ENCODE measurements at places on chromosomes 3 and 15.

GRCh38 chr15:82554351-82554750, 14.1 kb upstream of the RPS17 start:
- no peaks in the 10 kb centered on the region for H3K4me1 ChIP-seq
- no peaks in the 10 kb centered on the region for H3K36me3 ChIP-seq
- peaks cover 18% of the 10 kb centered on the region for H3K27me3 ChIP-seq
- DNase-seq, result no peak

GRCh38 chr3:169604118-169604517, 59.4 kb downstream of the MECOM start:
- no peak for DNase-seq
- no peaks in the 10 kb centered on the region for H3K27me3 ChIP-seq
- H3K4me3 ChIP-seq, result no peak overlapping the region
- H3K36me3 ChIP-seq, result no peaks in the 10 kb centered on the region
- no peak overlapping the region for H3K27ac ChIP-seq
- H3K4me1 ChIP-seq, result no peaks in the 10 kb centered on the region

GRCh38 chr15:67917037-67917436, 77.2 kb upstream of the RNU6-1 start:
- no peaks in the 10 kb centered on the region for H3K27me3 ChIP-seq
- no peak overlapping the region for H3K4me3 ChIP-seq
- H3K4me1 ChIP-seq, result no peaks in the 10 kb centered on the region

GRCh38 chr3:99523431-99524127, 114.8 kb upstream of the COL8A1 start:
- H3K4me3 ChIP-seq, result no peak overlapping the region
- no peak for DNase-seq
- H3K27ac ChIP-seq, result no peak overlapping the region
- no peaks in the 10 kb centered on the region for H3K36me3 ChIP-seq

- DNase-seq, result no peak
- H3K27me3 ChIP-seq, result no peaks in the 10 kb centered on the region
- H3K4me1 ChIP-seq, result peaks cover 5% of the 10 kb centered on the region
- no peaks in the 10 kb centered on the region for H3K36me3 ChIP-seq
These were observed 11.3 kb upstream of the MANF start for GRCh38 chr3:51373658-51374421.

- no peaks in the 10 kb centered on the region for H3K27me3 ChIP-seq
- no peak for DNase-seq
- H3K27ac ChIP-seq, result no peak overlapping the region
- H3K36me3 ChIP-seq, result no peaks in the 10 kb centered on the region
These were observed 513.4 kb downstream of the SHQ1 start for GRCh38 chr3:72334681-72335457.

DNA sequence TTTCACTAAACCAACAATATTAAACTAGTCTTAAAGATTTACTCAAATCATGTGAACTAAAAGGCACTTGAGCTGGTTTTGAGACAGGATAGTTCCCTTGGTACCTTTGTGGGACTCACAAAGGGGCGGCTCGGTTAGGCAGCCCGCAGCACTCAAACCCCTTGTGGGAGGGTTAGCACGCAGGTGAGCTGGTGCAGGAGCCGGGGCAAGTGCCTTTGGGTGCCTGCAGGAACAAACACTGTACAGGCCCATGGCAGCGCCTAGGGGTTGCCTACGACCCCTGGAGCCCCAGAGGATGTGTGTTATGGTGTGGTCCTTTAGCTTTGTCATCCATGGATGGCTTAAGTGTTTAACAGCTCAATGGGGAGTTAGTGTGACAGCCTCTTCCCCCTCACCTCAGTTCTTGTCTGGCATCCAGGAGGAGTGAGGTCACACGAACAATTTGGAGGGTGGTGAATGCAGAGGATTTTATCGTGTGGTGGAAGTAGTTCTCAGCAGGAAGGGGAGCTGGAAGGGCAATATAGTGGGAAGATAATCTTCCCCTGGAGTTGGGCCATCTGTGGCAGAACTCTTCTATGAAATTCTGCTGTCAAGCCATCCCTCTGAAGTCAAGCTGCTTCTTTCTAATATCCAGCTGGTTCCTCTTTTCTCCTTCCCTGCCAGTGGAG, 470.9 kb downstream of the RBMS3 start:
- H3K4me3 ChIP-seq, result no peak overlapping the region
- no peak for DNase-seq
- H3K4me1 ChIP-seq, result no peaks in the 10 kb centered on the region

DNA sequence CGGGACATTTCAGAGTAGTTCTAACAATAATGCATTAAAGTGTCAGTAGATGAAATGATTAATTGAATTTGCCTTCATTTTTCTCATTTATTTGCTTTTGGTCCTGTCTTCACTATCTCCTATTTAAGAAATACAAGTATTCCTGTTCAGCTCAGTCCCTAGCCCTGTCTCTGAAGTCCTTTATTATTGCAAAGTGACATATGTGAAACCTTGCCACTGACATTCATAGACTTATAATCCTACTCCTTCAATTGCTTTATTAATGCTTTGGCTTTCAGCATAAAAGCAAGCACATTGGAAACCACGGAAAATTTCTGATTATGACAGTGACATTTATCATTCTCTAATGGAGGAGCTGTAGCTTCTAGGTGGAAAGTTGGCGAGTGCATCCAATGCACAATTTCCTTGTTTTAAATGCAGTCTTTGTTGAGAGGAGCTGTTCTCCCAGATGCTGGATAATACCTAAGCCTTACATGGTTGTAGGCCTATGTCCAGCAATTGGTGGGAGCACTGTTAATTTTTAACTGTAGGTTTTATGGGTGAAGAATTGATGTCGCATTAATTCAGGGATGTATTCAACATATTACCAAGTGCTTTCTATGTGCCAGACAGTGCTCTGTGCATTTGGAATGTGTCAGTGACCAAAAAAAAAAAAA, 337.8 kb downstream of the FEZF2 start:
- H3K27ac ChIP-seq, result no peak overlapping the region
- H3K36me3 ChIP-seq, result no peaks in the 10 kb centered on the region
- DNase-seq, result no peak
- H3K4me1 ChIP-seq, result no peaks in the 10 kb centered on the region
- H3K4me3 ChIP-seq, result no peak overlapping the region

DNA sequence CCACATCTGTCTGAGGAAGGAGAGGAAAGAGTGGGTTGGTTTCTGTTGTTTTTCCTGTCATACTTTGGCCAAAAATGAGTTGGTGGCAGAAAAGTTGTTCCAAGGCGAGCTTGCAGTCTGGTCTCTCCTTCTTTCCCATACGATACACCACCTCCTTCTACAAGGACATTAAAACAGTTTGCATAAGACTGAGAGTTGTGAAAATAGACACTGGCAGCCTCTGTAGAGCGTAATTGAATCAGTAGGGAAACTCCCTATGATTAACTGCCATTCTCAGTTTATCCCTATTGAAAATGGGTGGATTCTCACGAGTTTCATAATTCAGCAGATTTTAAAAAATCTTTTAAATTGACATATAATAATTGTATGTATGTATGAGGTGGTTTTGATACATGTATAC, 3.7 kb upstream of the LSG1 start:
- no peak overlapping the region for H3K4me3 ChIP-seq
- no peaks in the 10 kb centered on the region for H3K36me3 ChIP-seq
- no peaks in the 10 kb centered on the region for H3K27me3 ChIP-seq
- DNase-seq, result no peak

DNA sequence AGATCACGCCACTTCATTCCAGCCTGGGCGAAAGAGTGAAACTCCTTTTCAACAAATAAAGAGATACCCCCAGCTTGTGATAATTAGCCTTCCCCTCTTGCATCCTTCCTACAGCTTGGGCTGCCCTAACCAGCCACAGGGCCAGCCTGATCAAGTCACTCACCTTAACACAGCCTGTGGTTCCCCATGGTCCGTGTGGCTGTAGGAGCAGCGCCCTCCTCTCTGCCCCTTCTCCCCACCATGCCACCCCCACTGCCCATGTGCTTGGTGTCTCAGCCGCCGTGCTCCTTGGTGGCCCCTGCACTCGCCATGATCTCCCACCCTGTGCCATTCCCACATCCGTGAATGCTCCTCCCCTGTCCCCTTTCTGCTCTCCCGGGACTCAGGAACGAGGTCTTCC, 13.2 kb upstream of the RPP14 start:
- no peak overlapping the region for H3K4me3 ChIP-seq
- H3K36me3 ChIP-seq, result no peaks in the 10 kb centered on the region
- no peaks in the 10 kb centered on the region for H3K4me1 ChIP-seq
- no peak for DNase-seq
- no peak overlapping the region for H3K27ac ChIP-seq

GRCh38 chr15:100759698-100760356, 119.8 kb upstream of the ALDH1A3 start:
- H3K27me3 ChIP-seq, result peaks cover 26% of the 10 kb centered on the region
- H3K4me3 ChIP-seq, result no peak overlapping the region
- no peaks in the 10 kb centered on the region for H3K36me3 ChIP-seq
- no peak for DNase-seq
- H3K4me1 ChIP-seq, result no peaks in the 10 kb centered on the region
- H3K27ac ChIP-seq, result no peak overlapping the region

- H3K4me3 ChIP-seq, result no peak overlapping the region
- no peaks in the 10 kb centered on the region for H3K27me3 ChIP-seq
- no peak for DNase-seq
- no peaks in the 10 kb centered on the region for H3K36me3 ChIP-seq
These were observed 143.6 kb upstream of the SLITRK3 start for GRCh38 chr3:165339753-165340152.

- peaks cover 3% of the 10 kb centered on the region for H3K27me3 ChIP-seq
- no peak for DNase-seq
- H3K4me3 ChIP-seq, result no peak overlapping the region
- H3K4me1 ChIP-seq, result no peaks in the 10 kb centered on the region
- H3K36me3 ChIP-seq, result no peaks in the 10 kb centered on the region
- no peak overlapping the region for H3K27ac ChIP-seq
These were observed 107.0 kb downstream of the GREM1 start for GRCh38 chr15:32824777-32825176.

DNA sequence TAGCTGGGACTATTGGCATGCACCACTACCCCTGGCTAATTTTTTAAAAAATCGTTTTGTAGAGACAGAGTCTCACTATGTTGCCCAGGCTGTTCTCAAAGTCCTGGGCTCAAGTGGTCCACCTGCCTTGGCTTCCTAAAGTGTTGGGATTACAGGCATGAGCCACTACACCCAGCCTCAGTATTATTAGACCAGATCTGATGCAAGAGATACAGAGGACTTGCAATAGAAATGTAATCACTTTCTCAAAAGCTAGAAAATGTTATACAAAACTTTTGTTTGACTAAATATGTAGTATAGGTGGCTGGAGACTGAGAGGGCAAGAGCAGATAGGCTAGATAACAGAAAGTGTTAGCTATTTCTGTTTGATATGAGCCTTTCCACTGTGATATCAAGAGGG, 531.9 kb downstream of the SOX2 start:
- no peak for DNase-seq
- no peak overlapping the region for H3K27ac ChIP-seq
- no peaks in the 10 kb centered on the region for H3K27me3 ChIP-seq
- no peak overlapping the region for H3K4me3 ChIP-seq
- H3K4me1 ChIP-seq, result no peaks in the 10 kb centered on the region
- no peaks in the 10 kb centered on the region for H3K36me3 ChIP-seq

DNA sequence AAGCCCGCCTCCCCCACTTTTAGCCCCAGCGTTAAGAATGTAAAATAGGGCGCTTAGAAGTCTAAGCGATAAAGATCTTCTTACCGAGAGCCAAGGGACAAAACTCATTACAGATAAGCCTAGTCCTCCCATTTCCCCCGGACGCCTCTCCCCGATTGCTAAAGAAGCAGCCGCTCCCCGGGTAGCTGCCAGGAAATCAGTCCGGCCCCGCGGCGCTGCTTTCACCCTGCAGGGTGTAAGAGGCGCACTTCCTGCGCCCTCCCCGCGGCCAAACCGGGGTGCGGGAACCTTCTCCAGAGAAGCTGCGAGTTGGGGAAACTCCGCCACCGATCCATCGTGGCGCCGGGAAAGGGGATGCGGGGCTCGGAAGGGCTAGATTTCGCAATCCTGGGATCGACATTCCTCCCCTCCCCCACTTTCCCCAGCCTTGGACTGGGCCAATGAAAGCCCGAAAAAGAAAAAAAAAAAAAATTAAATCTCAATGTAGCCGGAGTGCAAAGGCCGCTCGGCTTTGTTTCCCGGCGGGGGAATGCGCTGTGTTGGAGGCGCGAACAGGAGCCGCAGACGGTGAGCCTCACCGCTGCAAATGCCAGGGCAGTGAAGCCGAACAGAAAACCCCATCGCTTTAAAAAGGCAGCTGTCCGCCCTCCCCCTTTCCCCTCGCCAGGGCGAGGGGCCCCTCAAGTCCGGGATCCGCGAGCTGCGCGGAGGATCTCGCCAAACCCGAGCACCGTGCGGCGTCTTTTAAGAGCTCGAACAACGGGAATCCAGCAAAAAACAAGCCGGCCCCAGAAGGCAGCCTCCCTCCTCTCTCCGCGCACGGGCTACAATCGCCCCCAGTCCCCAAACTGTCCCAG, 626 bp upstream of the PTPRG start:
- DNase-seq, result no peak
- peaks cover 3% of the 10 kb centered on the region for H3K4me1 ChIP-seq
- no peak overlapping the region for H3K27ac ChIP-seq
- peaks cover 59% of the 10 kb centered on the region for H3K27me3 ChIP-seq
- no peak overlapping the region for H3K4me3 ChIP-seq
- H3K36me3 ChIP-seq, result no peaks in the 10 kb centered on the region

DNA sequence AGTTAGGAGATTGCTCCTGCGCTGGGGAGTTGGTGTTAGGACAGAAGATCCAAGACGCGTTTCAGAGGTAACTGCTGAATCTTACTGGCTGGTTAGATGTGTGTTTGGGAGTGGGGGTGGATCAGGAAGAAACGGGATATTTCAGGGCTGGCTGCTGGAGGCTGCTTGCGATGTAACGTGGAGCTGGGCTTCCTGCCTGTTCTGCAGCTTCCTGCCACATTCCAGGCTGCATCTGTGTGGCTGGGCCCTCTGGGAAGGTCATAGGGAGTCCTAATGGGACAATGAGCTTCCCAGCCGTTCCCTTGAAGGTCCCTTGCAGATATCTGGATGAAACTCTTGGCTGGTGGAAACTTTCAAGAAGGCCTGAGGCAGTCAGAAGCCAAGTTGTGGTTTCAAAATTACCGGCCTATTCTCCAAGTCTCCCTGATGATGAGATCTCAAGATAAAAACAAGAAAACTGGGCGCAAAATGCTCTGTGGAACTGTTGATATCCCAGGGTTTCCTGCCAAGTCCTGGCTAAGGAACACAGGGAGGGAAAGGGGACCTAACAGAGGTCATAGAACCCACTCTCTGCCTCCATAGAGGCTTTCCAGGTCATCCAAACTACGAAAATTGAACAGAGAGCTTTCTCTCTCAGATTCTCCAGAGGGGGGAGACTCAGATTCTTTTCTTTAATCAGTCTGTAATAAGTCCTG, 67.0 kb downstream of the NOX5 start:
- no peak for DNase-seq
- H3K36me3 ChIP-seq, result no peaks in the 10 kb centered on the region
- no peak overlapping the region for H3K27ac ChIP-seq
- H3K4me1 ChIP-seq, result peaks cover 3% of the 10 kb centered on the region
- peaks cover 3% of the 10 kb centered on the region for H3K27me3 ChIP-seq

DNA sequence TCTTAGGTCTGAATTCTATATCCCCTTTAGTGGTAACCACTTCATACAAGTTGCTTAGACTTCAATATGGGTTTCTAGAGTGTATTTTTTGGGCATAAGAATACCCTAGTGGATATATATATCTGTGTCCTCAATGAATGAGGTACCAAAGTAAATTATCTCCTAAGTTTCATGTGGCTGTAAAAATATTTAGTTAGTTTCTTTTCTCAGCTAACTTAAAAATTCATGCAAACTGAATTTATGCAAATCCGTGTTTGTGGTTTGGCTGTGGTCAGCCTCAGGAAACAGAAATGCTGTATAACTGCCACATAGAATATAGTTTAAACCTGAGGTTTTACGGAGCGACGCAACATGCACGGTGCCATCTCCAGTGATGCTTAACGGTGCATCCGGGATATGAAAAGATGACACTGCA, 80.3 kb downstream of the PEX5L start:
- no peaks in the 10 kb centered on the region for H3K36me3 ChIP-seq
- no peak overlapping the region for H3K27ac ChIP-seq
- H3K4me3 ChIP-seq, result no peak overlapping the region
- H3K27me3 ChIP-seq, result no peaks in the 10 kb centered on the region
- no peak for DNase-seq
- H3K4me1 ChIP-seq, result no peaks in the 10 kb centered on the region

Measured in T-cell (primary cell).